ENCODE measurements at places on chromosomes 5 and 9. TPM values are rescaled to one million over a fixed set of nuclear protein-coding genes. Genes with fewer than 3 reads are reported as not detected.

GRCh38 chr9:88831713-88832407, 159.4 kb upstream of the S1PR3 start:
- no peak for DNase-seq

- no peak for DNase-seq
Measured at GRCh38 chr5:167639273-167639672, 652.2 kb upstream of the WWC1 start.

- DNase-seq = no peak
Measured at GRCh38 chr9:18466101-18466500, 7.9 kb upstream of the ADAMTSL1 start.

GRCh38 chr9:76592091-76592973, 133.3 kb downstream of the GCNT1 start:
- DNase-seq = no peak

DNA sequence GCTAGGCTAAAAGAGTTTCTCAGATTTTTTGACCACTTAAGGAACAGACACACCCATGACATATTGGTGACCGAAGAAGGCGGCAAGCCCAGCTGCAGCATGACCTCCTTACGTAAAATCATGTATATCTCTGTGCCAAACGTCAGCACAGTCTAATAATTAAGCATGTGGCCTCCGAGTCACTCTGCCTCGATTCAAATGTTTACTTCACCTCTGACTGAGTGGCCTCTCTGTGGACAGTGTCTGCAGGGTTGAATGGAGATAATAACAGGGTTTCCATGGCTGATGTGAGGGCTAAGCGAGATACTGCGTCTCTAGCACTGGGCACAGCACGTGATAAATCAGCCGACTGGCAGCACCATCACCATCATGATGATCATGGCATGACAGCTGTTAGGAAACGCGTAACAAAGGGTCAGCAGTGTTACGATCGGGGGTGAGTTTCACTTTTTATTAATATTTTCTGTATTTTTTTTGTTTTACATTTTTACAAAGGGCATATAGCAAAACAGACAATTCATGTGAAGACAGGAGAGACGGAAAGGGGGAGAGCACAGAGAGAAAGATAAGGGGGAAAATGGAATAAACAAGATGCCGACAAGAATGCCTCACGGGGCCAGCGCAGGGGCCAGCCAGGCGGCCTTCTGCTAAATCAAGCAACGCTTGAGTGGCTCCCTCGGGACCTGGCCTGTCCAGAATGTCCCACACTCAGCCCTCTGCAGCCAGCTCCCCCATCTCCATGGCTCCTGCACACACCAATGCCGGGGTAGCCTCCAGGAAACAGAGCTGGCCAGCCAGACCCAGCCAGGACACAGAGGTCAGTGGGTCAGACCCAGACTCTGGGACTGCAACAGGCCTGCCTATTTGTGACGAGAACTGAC, 60.3 kb downstream of the ADAMTS2 start:
- DNase-seq = no peak

GRCh38 chr5:169094586-169095409, 206.1 kb downstream of the SLIT3 start:
- no peak for DNase-seq

DNA sequence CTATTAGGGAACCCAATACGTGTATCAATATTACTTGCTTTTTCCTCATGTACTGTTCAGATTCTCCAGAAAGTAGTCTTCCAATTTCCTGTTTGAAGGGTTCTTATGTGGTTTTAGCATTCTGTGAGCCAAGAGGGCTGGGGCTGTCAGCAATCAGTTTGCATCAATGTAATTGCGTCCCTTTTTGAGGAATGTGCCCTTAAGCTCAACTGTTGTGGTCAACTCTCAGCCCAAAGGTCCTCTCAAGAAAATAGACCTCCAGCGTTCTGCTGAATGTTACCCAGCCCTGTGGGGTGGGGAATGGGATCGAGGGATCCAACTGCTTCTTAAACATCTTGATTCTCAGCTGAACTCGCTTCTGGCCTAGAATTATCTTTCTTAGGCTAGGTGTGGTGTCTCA, 43.8 kb upstream of the CDK20 start:
- no peak for DNase-seq

GRCh38 chr5:166165596-166165995, 2125.8 kb upstream of the WWC1 start:
- no peak for DNase-seq

DNA sequence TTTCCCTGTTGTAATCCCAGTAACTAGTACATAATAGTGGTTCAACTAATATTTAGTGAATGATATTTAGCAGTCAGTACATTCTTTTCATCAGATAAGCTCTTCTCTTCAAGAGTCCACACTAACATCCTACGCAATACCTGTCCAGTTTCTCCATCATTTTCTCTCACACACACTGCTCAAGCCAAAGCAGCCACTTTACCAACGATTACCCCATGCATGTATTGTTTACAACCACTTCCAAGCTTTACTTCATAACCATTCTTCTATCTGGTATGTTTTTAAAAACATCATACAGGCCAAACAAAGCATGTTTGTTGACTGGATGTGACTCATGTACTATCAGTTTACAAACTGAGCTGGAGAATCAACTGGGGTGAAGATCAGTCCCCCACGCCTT, 7.3 kb downstream of the UBTD2 start:
- no peak for DNase-seq

- no peak for DNase-seq
Measured at GRCh38 chr5:52491071-52491787, 296.5 kb upstream of the ITGA1 start.

GRCh38 chr5:54390015-54390414, 65.5 kb upstream of the HSPB3 start:
- DNase-seq = no peak

- DNase-seq = no peak
Measured at GRCh38 chr9:106878081-106878837, 15.3 kb downstream of the ZNF462 start.

GRCh38 chr9:20962536-20963225, 68.8 kb downstream of the HACD4 start:
- DNase-seq = no peak

DNA sequence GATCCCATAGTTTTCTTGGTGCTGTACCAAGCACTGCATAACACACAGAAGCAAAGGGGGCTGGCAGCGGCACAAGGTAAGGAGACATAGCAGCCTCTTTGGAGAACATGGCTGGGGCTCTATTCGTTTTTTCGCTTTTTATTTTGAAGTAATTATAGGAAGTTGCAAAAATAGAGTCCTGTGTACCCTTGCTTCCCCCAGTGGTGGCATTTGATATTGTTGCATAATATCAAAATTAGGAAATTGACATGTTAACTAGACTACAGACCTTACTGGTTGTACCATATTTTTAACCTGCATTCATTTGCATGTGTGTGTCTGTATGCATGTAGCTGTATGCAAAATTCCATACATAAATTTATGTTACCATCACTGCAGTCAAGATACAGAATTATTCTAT, 6.6 kb upstream of the UBQLN1 start:
- no peak for DNase-seq

DNA sequence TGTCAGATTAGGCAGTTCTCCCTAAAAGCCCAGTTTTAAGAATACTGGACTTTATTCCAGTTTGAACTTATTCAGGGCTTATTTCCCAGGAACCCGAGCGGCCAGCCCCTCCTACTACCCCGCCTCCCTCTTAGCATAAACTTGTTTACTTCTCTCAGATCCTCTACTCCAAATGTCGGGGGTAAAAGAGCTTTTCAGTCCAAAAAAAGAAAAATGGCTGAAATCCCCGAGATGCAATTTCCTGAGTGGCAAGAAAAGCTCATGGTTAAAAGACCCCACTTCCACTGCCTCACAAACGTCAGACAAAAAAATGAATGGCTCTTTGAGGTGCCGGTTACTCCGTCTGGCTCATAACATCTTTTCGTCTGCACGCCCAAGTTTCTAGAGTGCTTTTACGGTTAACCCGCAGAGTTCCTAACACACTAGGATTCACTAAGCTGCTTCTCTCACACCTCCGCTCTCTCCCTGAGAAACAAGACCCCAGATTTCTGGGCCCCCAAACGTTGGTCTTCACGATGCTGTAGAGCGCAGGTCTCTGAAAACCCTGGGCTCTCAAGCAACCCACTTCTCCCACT, 402 bp downstream of the BRD8 start:
- DNase-seq = no peak

- DNase-seq = no peak
Measured at GRCh38 chr5:64077589-64077988, 88.1 kb upstream of the RNF180 start.

DNA sequence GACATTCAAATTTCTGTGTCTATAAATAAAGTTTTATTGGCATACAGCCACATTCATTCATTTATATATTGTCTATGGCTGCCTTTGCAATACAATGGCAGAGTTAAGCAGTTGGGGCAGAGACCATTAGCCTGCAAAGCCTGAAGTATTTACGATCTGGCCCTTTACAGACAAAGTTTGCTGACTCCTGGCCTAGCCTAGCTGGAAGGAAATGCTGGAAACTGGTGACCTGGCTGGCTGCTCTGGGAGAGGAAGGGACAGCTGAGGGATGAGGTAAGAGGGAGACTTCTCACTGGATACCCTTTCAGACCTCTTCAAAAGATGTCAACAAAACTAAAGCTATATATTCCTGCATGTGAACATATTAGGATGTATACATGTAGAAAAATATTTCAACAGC, 66.0 kb upstream of the PPARGC1B start:
- DNase-seq = no peak

GRCh38 chr5:92652756-92653155, 928.3 kb downstream of the NR2F1-AS1 start:
- no peak for DNase-seq

GRCh38 chr5:122741681-122742080, 33.2 kb upstream of the SNX2 start:
- no peak for DNase-seq

GRCh38 chr5:34059977-34060376, 17.0 kb upstream of the C1QTNF3 start:
- no peak for DNase-seq

DNA sequence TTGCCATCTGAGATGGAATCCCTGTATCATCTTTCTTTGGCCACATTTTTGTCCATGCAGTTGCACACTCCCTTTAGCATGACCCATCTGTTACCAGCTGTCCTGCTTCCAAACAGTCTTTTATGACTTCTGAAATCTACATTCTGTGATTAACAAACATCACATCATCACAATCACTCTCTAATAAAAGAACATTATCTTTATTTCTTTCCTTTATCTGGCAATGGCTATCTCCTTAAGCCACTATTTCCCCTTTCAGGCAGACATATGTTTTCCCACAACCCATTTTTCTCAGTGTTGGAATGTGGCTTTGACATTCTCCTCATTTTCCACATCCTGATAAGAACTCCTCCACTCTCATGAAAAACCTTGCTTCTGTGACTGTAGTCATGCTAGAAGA, 141.0 kb downstream of the ST8SIA4 start:
- DNase-seq = no peak

GRCh38 chr9:92494856-92495255, 12.6 kb upstream of the ASPN start:
- DNase-seq = no peak

The ZNF454 gene
- 0.14 TPM for total RNA-seq

The CENPK gene
- 13.6 TPM for total RNA-seq

The SPINK4 gene
- total RNA-seq = not detected

The FCN2 gene
- total RNA-seq = not detected

The GLRX gene
- total RNA-seq = 73.9 TPM

The SLC6A7 gene
- not detected for total RNA-seq

The TMEM8B gene
- 10.5 TPM for total RNA-seq

The TMC1 gene
- not detected for total RNA-seq

The HAPLN1 gene
- total RNA-seq = not detected

The GRXCR2 gene
- not detected for total RNA-seq

The GFRA3 gene
- total RNA-seq = not detected

The PPP3R2 gene
- total RNA-seq = not detected

The HAND1 gene
- not detected for total RNA-seq

The NMUR2 gene
- total RNA-seq = not detected
